Stimulated activated CD4-positive, alpha-beta T cell treated with anti-CD3 and anti-CD28 coated beads, TNF-alpha, amount 100 ng/mL, for 24 hours (primary cell): ENCODE measurements at places on chromosomes 6 and 20.

GRCh38 chr6:121856296-121856695 lies 420.9 kb downstream of the GJA1 start:
- no peak for DNase-seq

DNA sequence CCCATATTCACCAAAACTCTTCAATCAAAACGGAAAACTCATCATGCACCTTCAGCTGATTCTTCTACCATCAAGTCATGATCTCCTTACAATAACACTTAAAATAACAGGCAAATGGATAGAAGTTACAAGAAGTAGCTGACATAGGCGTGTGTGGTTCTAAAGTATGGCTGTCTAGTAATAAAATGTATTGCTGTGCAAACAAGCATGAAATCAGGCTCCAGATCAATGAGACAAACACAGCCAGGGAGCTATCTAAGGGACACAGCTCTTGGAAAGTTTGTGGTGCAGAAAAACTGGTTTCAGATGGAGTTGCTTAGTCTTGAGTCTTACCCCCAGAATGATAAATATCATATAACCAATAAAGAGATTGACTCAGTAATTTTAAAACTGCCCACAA lies 434.8 kb upstream of the NOX3 start:
- DNase-seq, result no peak

GRCh38 chr6:110517034-110517433 lies 40.6 kb upstream of the SLC22A16 start:
- no peak for DNase-seq

DNA sequence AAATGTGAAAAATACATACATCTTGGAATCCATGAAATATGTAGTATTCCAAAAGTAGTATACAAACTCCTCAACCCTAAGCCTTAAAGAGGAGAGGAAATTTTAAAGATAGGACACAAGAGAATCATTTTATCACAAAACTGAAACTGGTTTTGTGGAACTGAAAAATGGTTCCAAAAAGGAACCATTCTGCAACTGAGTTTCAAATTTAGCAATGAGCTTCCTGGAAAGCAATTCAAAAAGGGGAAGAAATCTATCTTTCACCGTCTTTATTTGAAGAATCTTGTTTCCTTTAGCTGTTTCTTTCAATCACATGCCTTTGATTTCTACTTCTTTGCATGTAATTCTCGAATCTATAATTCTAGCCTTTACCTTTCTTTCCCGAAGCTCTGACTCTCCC lies 32.2 kb upstream of the LAMP5 start:
- no peak for DNase-seq

GRCh38 chr6:120648713-120649112 lies 685.6 kb downstream of the TBC1D32 start:
- no peak for DNase-seq

- no peak for DNase-seq
These were observed 28.7 kb downstream of the KCNK5 start for GRCh38 chr6:39200498-39201020.

DNA sequence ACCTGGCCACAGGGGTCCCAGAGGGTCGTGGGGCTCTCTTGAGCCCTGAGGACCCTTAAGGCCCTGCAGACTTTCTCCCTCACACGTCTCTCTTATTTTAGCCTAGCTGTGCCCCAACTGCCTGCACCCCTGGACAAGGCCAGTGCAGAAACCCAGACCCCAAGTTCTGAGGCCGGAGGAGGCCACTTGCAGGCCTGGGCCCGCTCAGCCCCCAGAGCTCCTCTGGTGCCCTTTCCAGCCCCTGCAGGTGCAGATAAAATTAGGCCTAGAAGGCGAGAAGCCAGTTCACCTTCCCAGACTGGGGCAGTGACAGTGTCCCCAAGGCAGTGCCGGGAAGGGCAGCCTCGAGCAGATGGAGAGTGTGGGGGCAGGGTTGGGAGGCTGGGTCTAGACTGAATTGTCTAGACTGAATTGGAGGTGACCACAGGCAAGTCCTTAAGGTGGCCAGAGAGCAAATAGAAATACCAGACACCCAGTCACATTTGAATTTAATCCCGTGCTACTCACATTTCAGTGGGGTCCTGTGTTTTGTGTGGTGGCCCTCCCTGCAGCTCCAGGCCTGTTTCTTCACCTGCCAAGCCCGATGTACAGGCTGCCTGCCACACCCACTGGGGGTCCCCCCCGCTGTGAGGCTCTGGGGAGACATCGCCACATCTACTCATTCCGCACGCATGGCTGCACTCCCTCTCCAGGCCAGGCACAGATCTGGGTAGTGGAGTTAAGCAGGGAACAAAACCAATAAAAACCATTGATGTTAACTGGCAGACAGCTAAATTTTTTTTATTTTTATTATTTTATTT lies 8.6 kb upstream of the IP6K3 start:
- DNase-seq, result no peak

GRCh38 chr6:20997143-20997769 lies 463.0 kb downstream of the CDKAL1 start:
- DNase-seq, result no peak

DNA sequence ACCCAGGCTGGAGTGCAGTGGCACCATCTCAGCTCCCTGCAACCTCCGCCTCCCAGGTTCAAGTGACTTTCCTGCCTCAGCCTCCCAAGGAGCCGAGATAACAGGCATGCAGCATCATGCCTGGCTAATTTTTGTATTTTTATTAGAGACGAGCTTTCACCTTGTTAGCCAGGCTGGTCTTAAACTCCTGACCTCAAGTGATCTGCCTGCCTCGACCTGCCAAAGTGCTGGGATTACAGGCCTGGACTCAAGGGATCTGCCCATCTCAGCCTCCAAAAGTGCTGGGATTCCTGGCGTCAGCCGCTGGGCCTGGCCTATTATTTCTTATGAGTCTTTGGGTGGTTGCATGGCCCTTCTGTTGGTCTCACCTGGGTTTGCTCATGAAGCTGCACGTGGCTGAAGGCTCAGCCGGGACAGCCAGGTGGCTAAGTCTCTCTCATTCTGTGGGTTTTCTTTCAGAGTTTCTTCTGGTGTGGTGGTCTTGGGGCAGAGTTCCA lies 45.6 kb upstream of the NCOA3 start:
- no peak for DNase-seq

DNA sequence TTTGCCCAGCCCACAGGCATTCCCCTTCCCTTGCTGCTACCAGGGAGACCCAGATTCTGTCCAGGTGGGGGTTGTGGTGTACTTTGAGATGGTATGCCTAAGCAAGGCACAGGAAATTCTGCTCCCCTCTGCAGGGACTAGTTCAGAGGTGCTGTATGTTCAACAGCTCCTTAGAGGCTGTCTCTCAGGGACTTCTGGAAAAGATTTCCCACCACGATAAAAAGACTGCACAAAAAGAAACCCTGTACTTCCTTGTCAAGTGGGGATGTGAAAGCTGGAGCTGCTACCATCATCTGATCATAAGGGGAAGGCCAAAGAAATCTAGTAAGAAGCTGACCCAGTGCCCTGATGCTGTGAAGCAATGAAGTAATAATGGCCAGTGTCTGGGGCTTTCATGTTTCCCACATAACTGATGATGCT lies 51.5 kb upstream of the SMIM29 start:
- DNase-seq, result no peak

DNA sequence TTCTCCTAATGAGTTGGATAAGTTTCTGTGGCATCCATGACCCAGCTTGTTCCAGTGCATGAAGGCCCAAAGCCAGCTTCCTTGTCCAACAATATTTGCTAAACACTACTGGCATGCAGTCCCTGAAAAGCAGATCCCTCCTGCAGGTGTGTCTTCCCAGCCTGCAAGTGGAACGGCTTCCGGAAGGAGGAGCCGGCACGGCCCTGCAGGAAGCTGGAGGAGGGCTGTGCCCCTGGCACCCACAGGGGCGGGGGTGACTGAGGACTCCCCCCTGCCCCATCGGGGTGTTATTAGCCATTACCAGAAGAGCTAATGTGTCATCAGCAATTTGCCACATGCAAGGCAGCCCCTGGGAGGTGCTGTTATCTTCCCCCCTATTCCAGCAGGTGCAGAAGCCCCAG lies 27.4 kb downstream of the NPEPL1 start:
- no peak for DNase-seq

- no peak for DNase-seq
These were observed 24.1 kb upstream of the RALY start for GRCh38 chr20:33969563-33969962.
